Progenitor cell of endocrine pancreas (in vitro differentiated cells): ENCODE measurements at places on chromosomes 12 and 14.
A peak's percentile ranks its signal among the peaks of the same experiment; 100 is the strongest.

DNA sequence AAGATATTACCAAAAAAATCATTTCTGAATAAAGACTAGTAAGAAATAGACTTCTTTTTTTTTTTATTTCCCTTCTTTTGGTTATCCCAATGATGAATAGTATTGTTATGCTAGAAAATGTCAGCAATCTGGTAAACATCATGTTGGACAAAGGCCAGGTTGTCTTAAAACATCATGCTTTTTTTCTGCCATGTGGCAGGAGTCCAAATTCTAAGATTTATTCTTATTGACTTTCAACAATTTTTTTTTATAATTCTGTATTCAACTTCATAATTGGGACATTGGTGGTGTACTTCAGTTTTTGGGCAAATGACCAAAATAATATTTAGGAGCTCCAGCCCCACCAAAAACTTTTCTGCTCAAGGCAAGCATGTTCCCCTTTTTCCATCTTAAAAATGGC, 10.5 kb downstream of the DCN start:
- DNase-seq: no peak

- DNase-seq: no peak
Measured at GRCh38 chr12:6533653-6533922, 729 bp upstream of the GAPDH start.

- no peak for DNase-seq
Measured at GRCh38 chr14:68365228-68365627, 427.6 kb downstream of the ZFP36L1 start.

GRCh38 chr14:37413050-37413449, 182.0 kb downstream of the FOXA1 start:
- DNase-seq: no peak

DNA sequence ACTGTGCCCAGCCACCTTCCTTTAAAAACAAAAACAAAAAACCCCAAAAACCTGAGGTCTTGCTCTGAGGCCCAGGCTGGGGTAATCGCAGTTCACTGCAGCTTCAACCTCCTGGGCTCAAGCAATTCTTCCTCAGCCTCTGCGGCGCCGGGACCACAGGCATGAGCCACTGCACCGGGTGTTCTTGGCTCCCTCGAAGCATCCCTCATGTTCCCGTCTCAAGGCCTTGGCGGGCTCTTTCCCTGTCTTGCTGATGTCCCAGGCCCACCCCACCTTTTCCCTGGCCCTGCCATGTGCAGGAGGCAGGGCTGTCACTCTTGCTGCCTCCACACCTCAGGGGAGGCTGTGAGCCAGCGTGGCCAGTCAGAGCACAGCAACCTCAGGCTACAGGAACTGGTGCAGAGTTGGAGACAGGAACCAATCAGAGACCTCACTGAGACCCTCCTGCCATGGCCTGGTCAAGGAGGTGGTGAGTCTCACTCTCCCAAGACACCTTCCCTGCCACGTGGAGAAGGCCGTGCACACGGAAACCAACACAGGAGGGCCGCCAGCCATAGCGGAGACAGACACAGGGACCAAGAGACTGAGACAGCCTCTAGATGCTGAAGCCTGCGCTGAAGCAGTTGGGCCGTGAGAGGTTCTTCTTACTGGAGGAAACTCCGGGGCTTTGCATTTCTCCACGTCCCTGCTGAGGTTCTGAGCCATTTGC, 6.0 kb upstream of the AMN start:
- no peak for DNase-seq

DNA sequence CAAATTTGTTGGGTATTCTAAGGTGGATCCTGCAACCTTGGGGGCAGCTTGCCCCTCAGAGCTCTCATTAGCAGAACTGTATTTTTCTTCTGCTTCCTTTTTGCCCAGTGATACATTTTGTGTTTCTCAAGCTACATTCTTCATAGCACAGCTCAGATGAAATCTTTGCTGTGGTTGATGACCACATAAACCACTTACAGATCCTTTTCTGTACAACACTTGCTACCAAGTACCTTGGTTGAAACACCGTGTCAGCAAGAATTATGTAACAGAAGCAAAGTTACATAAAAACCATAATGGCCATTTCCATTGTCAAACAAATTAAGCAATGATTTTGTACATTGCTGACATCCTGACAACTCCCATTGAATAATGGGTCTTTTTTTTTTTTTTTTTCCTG, 9.7 kb upstream of the PLBD1 start:
- no peak for DNase-seq

- no peak for DNase-seq
Measured at GRCh38 chr12:64042911-64043310, 179.2 kb downstream of the KICS2 start.

DNA sequence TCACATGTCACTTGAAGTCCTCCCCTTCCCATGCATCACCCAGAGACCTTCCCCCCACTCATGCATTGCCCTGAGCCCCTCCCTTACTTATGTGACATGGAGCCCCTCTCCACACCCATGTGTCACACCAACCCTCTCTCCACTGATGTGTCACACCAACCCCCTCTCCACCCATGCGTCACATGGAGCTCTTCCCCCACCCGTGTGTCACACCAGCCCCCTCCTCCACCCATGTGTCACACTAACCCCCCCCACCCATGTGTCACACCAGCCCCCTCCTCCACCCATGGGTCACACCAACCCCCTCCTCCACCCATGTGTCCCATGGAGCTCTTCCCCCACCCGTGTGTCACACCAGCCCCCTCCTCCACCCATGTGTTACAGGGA, 30.4 kb downstream of the RTL1 start:
- DNase-seq: no peak

- peak; percentile 83 for DNase-seq
Measured at GRCh38 chr14:20681348-20682126, 2.8 kb upstream of the RNASE4 start.

GRCh38 chr12:25771041-25771440, 187.4 kb upstream of the RASSF8 start:
- no peak for DNase-seq

- no peak for DNase-seq
Measured at GRCh38 chr14:58793131-58793740, 155.5 kb downstream of the DACT1 start.

GRCh38 chr12:55671746-55672145, 35.1 kb downstream of the OR10P1 start:
- no peak for DNase-seq

DNA sequence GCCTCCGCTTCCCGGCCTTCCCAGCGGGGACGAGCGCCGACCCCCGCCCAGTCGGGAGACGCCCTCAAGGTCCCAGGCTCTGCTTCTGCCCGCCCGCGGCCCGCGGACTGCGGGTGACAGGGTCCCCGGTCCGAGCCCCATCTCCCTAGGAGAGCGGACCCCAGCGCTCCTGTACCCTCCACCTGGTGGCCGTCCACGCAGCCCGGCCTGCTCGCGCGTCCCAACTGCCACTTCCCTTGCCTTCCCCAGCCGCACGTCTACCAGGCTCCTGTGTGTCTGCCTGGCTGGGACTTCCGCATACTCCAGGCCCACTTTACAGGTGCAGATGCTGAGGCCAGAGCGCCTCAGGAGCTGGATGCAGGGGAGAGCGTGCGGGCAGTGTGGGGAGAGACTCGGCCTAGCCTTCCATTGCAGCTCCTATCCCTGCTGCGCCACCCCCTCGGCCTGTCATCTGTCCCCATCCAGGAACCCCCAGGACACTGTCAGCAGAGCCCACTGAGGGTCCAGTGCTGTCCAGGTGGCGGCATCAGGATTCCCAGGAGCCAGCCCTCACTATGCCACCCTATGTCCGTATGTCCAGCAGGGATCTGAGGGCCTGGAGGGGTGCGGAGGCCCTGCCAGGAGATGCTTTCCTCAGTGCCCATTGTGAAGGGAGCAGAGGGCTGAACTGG, 8.0 kb upstream of the ANKRD9 start:
- DNase-seq: no peak

- no peak for DNase-seq
Measured at GRCh38 chr14:69088586-69088985, 64.3 kb downstream of the DCAF5 start.

- DNase-seq: no peak
Measured at GRCh38 chr12:118044075-118044474, 16.9 kb downstream of the WSB2 start.

- no peak for DNase-seq
Measured at GRCh38 chr14:67411820-67412421, at the start of gene PLEK2. PLEK2 (minus strand) TSS chr14:67412165; CDS start chr14:67412059, 106 bp downstream.

DNA sequence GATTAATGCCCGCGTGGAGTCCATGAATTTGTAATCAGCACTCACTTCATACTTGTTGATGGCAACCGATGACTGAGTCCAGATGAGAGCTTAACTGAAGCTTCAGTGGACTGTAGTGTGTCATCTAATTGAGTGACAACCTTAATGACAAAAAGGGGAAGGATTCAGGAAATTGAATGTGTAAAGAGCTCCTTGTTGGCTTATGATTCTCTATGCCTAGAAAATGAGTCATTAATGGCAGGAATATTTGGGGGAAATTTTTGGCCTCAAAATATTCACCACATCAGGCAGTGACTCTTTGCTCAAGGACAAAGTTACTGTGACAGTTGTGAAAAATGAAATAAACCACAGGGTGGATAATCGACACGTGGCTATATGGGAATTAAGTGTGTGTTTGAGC, 55.3 kb upstream of the STON2 start:
- DNase-seq: no peak

DNA sequence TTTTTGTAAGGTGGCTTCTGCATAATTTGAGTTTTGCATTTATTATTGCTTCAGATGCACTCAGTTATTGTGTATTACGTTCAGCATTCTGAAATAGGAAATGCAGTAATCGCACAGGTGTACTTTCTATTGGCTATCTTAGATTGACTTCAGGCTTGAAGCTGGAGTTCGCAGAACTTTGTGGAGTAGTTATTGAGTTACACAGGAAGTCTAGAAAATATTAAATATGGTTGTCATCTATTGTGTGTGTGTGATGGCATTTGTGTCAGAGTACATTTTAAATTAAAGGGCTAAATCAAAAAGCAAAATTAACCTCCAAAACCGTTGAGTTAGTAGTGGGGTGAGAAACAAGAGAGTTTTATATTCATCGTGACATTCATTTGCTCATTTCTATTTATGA, 2.7 kb downstream of the ARID2 start:
- DNase-seq: no peak

- DNase-seq: no peak
Measured at GRCh38 chr14:99348816-99349614, 77.0 kb upstream of the BCL11B start.

- no peak for DNase-seq
Measured at GRCh38 chr14:60773558-60773957, 39.0 kb downstream of the MNAT1 start.

DNA sequence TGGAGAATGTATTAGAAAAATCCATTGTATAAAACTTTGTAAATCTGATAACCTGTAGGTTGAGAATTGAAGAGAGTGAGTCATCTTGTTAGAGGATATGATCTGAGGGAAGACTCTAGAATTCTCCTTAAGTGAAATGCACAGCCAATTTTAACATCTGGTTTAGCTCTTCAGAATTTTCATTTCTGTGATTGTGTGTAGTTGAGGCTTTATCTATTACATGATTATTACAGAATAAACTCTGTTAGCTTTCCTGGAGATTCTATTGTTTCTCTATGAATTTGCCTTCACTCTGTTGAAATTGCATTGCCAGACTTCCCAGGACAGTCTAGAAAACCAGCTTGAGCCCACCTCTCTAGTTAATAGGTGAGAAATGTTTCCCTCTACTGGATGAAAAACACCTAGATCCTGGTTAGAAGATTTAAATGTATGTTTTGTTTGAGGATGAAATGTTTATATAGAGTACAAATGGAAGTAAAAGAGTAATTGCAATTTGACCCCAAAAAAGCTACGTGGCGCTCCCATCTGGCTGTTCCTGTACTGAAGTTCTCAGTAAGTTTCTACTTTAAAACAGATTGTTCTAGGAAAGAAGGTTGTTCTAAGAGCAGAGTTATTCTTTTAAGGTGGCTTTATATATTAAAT, 2.9 kb downstream of the NUDT4 start:
- no peak for DNase-seq

GRCh38 chr14:81006266-81006665, 50.8 kb downstream of the TSHR start:
- DNase-seq: no peak

DNA sequence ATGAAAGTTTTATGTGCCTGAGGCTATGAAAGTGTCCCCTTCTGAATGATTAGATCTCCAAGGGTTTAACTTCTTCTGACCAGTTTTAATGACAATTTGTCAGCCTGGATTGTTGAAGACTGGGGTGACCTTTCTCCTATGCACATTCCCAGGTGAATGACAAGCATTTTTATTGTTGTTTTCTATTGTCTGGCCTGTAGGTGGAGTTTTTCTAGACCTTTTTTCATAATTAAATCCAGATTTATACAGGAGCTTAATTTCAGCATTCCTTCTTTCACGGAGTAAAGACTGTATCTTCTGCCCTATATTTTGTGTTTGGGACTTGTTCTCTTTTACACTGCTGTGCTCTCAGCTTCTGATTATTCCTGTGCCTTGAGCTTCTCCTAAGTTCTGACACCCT, 125.0 kb upstream of the FAR2 start:
- no peak for DNase-seq

- DNase-seq: no peak
Measured at GRCh38 chr12:116880213-116880816, 926 bp downstream of the HRK start.

DNA sequence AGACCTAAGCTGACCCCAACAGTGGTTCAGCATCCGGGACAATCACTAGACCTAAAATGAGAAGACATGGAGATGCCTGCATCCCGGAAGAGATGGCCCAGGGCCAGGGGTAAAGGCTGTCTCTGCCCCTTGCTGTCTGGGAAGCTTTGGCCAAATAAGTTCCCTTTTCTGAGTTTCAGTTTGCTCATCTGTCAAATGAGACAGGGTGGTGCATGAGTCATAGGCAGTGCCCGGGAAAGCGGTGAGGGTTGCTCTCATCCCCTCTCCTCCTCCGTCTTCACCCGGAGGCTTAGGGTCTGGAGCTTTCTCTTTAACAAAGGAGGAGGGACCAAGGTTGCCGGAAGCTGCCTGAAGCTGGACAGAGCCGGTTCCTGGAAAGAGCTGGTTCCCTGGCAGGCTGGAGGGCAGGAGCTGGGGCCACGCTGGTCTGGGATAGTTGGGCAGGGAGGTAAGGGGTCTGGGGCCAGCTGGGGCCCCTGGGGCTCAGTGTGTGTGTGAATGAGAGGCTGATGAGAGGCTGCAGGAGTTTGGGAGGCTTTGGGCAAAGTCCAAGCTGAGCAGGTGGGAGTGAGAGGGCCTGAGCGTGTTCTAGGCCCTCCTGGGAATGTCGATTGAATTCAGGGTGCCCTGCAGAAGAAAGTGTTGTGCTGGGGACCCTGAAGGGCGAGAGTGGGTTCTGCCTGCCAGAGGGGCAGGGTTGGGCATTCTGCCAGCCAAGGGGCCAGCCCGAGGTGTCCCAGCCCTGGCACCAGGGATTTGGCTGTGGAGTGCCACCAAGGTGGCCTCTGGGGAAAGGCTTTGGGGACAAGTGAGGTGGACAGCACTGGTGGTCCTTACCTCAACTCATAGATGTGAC, at the start of gene SDSL:
Gene SDSL, plus strand, starts transcription at position 351 of the 856 bp plus-strand sequence. CDS start 5,603 bp downstream, outside the sequence.
- no peak for DNase-seq

- no peak for DNase-seq
Measured at GRCh38 chr12:31687101-31687527, 27.6 kb downstream of the ETFBKMT start.

- no peak for DNase-seq
Measured at GRCh38 chr12:15244341-15244740, 23.1 kb upstream of the RERG start.

GRCh38 chr14:88599326-88599725, 36.5 kb downstream of the ZC3H14 start:
- DNase-seq: no peak

- DNase-seq: no peak
Measured at GRCh38 chr12:96224219-96224615, 30.0 kb downstream of the ELK3 start.
